ENCODE measurements at places on chromosomes 1 and 21. TPM values are rescaled to one million over a fixed set of nuclear protein-coding genes. Genes with fewer than 3 reads are reported as not detected.

DNA sequence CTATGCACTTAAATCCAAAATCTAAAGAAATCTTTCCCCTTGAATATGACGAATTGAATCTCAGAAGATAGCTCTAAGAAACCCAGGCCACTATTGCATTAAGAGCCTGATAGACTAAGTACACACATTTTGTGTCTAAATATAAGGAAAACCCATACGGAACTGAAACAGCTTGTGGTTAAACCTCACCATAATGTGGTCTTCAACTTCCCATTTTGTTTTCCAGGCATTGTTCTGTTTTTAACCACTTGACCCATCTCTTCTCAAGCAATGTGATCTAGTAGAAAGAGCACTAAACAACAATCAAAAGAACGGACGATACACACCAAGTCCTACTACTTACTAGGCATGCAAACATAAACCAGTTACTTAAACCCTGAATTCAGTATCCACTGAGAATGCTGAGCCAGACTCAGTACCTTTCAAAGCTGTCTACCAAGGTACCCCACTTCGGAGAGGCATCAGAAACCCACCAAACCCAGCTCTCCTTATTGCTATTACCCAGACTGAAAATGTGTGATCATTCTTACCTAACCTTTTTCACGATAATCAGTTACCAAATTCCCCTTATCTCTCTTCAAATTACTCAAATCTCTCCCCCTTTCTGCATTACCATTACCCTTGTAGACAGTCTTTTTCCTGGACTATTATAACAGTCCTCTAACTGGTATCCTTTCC is 12.8 kb downstream of the OTUD7B start:
- no peak overlapping the region for H3K4me3 ChIP-seq
- H3K27ac ChIP-seq, result no peak overlapping the region
- H3K4me1 ChIP-seq, result peaks cover 68% of the 10 kb centered on the region

- H3K27ac ChIP-seq, result no peak overlapping the region
- no peaks in the 10 kb centered on the region for H3K27me3 ChIP-seq
- no peak for DNase-seq
- H3K4me1 ChIP-seq, result no peaks in the 10 kb centered on the region
Observed at GRCh38 chr1:33972676-33973395, 109.0 kb downstream of the HMGB4 start.

- H3K27me3 ChIP-seq, result no peaks in the 10 kb centered on the region
- H3K4me3 ChIP-seq, result no peak overlapping the region
- H3K36me3 ChIP-seq, result no peaks in the 10 kb centered on the region
- DNase-seq, result peak; percentile 27
Observed at GRCh38 chr1:76944942-76945341, 77.7 kb downstream of the ST6GALNAC5 start.

GRCh38 chr1:166235728-166236127 is 68.9 kb upstream of the FAM78B start:
- no peak for DNase-seq
- no peaks in the 10 kb centered on the region for H3K36me3 ChIP-seq
- no peaks in the 10 kb centered on the region for H3K27me3 ChIP-seq
- H3K27ac ChIP-seq, result no peak overlapping the region
- no peak overlapping the region for H3K4me3 ChIP-seq

DNA sequence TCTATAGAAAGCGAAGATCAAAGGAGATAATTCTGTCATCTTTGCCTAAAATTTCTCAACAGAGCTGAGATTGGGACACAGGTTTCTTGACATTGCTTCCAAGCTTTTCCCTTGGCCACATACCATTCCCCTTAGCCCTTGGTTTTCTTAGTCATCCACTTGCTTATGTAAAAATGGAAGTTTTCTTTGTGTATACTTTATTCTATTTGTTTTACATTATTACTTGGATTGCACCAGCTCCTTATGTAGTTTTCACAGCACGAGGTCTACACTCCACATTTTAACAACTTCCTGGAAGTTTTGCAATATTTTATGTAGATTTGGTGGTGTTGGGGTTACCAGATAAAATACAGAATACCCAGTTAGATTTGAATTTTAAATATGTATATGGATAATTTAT is 129.8 kb downstream of the PLA2G4A start:
- H3K27me3 ChIP-seq, result no peaks in the 10 kb centered on the region
- no peak overlapping the region for H3K27ac ChIP-seq
- H3K36me3 ChIP-seq, result no peaks in the 10 kb centered on the region
- DNase-seq, result no peak
- H3K4me3 ChIP-seq, result no peak overlapping the region

GRCh38 chr1:23403038-23403336 is 21.6 kb downstream of the TCEA3 start:
- peak; percentile 89 for DNase-seq
- H3K27ac ChIP-seq, result peak overlapping the region; percentile 98
- no peaks in the 10 kb centered on the region for H3K36me3 ChIP-seq
- no peaks in the 10 kb centered on the region for H3K27me3 ChIP-seq

DNA sequence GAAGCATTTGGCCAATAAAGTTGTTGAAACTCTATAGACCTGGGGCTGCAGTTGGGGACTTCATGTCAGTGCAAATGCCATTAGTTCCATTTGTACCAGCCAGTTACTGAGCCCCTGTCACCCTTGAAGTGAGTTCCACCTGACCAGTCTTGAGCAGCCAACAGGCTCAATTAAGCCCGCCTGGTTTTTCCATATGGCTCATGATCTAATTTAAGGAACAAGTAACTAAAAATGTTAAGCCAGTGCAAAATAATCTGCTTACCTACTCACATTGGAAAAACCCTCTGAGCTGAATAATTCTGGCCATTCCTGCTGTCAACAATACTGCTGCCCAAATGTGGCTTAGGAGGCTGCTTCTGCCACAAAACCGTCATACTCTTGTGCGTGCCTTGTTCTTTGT is 21.6 kb downstream of the NSUN4 start:
- H3K36me3 ChIP-seq, result peaks cover 70% of the 10 kb centered on the region
- H3K27me3 ChIP-seq, result no peaks in the 10 kb centered on the region
- H3K4me3 ChIP-seq, result no peak overlapping the region
- DNase-seq, result no peak
- no peaks in the 10 kb centered on the region for H3K4me1 ChIP-seq
- no peak overlapping the region for H3K27ac ChIP-seq

GRCh38 chr1:57550092-57550491 is 126.2 kb upstream of the DAB1 start:
- H3K27me3 ChIP-seq, result no peaks in the 10 kb centered on the region
- no peak overlapping the region for H3K4me3 ChIP-seq
- no peaks in the 10 kb centered on the region for H3K36me3 ChIP-seq
- no peak overlapping the region for H3K27ac ChIP-seq

DNA sequence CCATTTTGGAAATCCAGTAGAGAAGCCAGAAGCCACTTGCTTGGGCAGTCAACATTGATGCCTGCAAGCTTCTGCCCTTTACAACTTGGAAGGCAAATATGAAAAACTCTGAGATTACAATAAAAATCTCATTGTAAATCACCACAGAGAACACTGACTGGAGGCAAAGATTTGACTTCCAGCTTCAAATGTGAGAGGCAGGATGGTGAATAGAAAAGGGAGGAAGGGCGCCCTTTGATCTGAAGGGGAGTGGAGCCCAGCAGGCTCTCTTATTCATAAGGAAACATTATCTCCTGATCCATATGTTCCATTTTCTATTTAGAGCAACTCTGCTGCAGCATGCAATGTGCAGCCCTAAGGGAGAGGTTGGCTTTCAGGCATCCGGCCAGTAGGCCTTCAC is 348.3 kb downstream of the AJAP1 start:
- no peaks in the 10 kb centered on the region for H3K36me3 ChIP-seq
- no peak overlapping the region for H3K27ac ChIP-seq
- DNase-seq, result no peak
- H3K4me3 ChIP-seq, result no peak overlapping the region
- H3K4me1 ChIP-seq, result no peaks in the 10 kb centered on the region
- H3K27me3 ChIP-seq, result no peaks in the 10 kb centered on the region

DNA sequence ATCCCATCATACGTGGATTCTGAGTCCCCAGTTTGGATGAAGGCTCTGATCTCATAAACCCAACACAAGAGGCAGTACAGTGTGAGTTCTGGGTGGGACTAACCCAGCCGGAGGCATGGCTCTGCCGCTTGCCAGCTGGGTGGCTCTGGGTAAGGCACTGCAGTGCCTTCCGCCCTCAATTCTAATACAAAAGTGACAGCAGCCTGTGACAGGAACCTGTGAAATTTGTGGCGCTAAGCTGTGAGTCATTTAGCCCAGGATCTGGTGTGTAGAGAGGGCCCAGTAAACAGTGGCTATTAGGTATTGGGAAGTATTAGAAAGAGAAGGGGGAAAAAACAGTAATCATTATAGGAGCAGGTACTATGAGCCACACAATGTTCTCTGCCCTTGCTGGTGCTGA is 23.3 kb downstream of the HSPG2 start:
- H3K4me1 ChIP-seq, result peaks cover 37% of the 10 kb centered on the region
- H3K36me3 ChIP-seq, result peaks cover 54% of the 10 kb centered on the region
- H3K27me3 ChIP-seq, result no peaks in the 10 kb centered on the region
- no peak overlapping the region for H3K4me3 ChIP-seq

DNA sequence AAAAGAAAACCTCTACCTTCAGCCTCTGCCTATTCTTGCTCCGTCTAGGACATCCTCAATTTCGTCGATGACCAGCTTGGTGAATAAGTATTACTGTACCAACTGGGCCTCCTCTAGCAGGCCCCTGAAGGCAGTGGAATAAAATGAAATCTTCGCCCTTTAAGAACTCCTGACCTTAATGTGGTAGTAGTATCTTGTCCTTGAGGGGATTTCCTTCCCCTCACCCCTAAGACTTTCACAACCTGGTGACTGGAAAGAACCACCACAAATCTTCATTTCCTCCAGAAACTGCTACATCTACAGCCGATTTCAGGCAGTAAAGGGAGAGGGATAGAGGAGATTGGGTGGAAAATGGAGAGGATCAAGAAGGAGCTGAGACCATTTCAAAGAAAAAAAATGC is 1.6 kb upstream of the HAX1 start:
- H3K4me1 ChIP-seq, result peaks cover 8% of the 10 kb centered on the region
- H3K4me3 ChIP-seq, result no peak overlapping the region
- H3K27ac ChIP-seq, result no peak overlapping the region
- peaks cover 50% of the 10 kb centered on the region for H3K36me3 ChIP-seq
- H3K27me3 ChIP-seq, result no peaks in the 10 kb centered on the region

DNA sequence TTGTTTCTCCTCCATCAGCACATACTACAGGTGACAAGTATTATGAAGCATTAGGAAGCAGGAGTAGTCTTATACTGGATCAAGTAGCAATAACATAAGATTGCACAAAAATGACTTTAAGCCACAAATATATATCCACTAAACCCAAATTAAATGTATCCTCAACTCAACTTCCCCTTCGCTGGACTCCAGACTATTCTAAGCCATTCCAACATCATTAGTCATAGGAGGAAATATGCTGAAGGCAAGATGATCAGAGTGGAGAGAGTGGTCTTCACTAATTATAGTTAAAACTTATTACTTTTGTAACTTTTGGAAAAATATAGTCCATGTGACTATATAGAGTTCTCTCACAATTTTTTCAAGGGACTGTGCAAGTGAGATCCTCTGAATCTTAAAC is 390.7 kb upstream of the ZP4 start:
- no peaks in the 10 kb centered on the region for H3K36me3 ChIP-seq
- no peaks in the 10 kb centered on the region for H3K27me3 ChIP-seq
- H3K4me1 ChIP-seq, result no peaks in the 10 kb centered on the region
- no peak for DNase-seq
- H3K27ac ChIP-seq, result no peak overlapping the region
- no peak overlapping the region for H3K4me3 ChIP-seq

DNA sequence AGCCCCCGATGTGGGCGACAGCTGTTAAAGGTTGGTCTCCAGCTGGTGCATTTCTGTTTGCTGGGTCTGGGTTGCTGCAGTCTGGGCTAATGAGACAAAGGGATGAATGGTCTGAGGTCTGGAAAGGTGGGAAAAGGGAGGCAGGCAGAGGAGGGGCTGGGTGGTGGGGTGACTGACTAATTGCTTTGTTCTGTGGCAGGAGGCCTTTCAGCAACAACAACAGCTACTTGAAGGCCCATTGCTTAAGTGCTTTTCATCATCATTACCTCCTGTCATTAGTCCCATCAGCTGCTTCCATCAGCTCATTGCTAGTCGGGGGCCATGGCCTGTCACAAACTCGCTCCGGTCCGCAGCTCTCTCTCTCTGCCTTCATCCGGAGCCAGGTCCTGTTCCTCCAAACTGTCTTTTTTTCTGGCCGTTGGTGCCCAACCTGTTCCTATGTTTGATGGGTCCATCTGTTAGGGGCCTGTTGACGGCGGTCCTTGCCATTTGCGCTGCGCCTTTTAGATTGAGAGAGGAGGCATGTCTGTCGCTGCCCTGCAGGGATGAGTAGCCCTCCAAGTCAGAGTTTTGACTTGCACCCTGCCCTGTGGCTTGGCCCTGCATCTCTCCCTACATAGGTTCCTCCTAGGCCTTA is 105.6 kb upstream of the PLXNA2 start:
- no peaks in the 10 kb centered on the region for H3K36me3 ChIP-seq
- no peak overlapping the region for H3K27ac ChIP-seq
- no peaks in the 10 kb centered on the region for H3K27me3 ChIP-seq
- H3K4me3 ChIP-seq, result no peak overlapping the region

DNA sequence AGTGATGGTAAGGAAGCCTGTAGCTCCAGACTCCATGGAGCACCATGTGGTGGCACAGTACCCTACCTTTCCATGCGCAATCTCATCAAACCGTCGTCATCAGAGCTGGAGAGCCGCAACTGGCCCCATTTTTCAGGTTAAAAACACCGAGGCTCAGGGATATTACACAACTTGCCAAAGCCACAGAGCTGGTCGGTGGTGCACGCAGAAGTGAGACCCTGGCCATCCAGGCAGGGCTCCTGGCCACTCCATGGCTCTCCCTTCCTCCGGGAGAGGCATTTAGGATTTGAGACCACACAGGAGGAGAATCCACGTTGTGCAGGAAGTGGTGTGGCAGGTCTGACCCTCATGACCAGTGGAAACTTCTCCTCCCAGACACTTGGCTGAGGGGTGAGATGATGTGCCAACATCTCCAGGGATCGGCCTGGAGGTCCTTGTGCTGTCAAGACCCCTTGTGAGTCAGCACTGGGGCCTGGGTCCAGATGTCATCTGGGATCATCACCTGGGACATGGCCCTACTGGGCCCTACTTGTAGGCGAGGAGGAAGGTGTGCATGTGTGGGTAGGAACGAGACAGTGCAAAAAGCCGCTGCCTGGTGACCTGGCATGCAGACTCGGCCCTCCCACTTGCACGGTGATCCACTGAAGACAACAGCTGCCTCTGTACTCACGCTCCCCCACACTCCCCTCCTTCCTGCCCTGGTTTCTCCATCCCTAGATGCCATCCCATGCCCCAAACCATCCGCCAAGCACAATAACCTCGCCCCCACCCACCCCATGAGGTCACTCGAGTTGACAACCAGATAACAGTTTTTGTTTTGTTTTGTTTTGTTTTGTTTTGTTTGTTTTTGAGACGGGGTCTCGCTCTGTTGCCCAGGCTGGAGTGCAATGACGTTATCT is 10.4 kb downstream of the TFF3 start:
- H3K4me3 ChIP-seq, result no peak overlapping the region
- H3K27me3 ChIP-seq, result no peaks in the 10 kb centered on the region
- H3K36me3 ChIP-seq, result no peaks in the 10 kb centered on the region
- H3K4me1 ChIP-seq, result peaks cover 9% of the 10 kb centered on the region

The SHISAL2A gene
- not detected for total RNA-seq

The S100A1 gene
- total RNA-seq, result 0.32 TPM
